Osteoblast (primary cell): ENCODE measurements at places on chromosomes 1 and 21. TPM values are rescaled to one million over a fixed set of nuclear protein-coding genes. Genes with fewer than 3 reads are reported as not detected.

GRCh38 chr1:111930356-111930755, 59.1 kb downstream of the KCND3 start:
- no peak for DNase-seq

The ESPN gene
- total RNA-seq = not detected in 2 replicates

The LCE1D gene
- total RNA-seq = not detected in 2 replicates

The ABL2 gene
- 87.2 and 92.2 TPM in 2 replicates for total RNA-seq

The ADAM30 gene
- total RNA-seq = not detected in 2 replicates

- no peak for DNase-seq
Measured at GRCh38 chr1:94624203-94624602, 82.6 kb upstream of the F3 start.
